ENCODE measurements at places on chromosomes 13 and 19.

- DNase-seq, result no peak
Measured at GRCh38 chr19:45475537-45476291, 7.9 kb downstream of the FOSB start.

DNA sequence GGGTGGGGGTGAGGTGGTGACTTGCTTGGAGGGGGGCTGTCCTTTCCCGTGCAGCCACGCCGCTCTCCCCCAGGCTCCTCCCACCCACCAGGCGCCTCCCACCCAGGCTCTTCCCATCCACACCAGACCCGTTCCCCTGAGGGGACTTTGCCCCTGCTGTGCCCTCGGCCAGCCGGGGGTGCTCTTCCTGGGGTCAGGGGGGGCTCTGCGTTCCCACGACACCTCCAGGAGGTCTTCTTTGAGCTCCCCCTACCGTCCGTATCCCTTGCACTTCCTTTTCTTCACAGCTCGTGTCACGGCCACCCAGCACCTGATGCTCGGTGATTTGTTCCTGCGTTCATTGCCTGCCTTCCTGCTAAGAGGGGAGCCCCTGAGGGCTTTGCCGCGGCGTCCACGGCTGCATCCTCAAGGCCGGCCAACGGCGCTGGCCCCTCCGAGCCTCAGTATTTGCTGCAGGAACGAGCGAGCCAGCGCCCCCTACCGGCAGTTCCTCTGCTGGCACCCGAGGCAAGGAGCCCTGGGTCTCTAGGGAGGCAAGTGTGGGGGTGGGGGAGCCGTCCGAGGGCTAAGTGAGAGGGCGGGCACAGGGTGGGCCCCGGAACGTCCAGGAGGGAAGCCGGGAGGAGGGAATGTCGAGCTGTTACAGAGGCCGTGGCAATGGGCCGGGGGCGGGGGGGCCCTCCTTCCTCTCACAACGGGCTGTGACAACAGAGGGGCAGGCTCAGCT, 11.8 kb downstream of the LRRC4B start:
- peak; percentile 63 for DNase-seq

DNA sequence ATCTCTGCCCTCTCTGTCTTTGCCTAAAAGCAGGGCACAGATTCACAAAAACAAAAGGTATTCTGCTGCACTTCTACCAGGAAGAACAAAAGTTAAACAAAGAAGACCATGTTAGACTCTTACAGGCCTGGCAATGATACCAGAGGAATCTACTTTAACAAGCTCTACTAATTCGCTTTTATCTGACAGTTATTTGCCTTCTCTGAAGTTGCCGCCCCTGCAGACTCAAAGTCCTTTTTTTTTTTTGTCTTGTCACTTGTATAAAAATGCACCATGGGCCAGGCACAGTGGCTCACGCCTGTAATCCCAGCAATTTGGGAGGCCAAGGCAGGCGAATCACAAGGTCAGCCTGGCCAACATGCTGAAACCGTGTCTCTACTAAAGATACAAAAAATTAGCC, 176.5 kb upstream of the UBL3 start:
- DNase-seq, result no peak

DNA sequence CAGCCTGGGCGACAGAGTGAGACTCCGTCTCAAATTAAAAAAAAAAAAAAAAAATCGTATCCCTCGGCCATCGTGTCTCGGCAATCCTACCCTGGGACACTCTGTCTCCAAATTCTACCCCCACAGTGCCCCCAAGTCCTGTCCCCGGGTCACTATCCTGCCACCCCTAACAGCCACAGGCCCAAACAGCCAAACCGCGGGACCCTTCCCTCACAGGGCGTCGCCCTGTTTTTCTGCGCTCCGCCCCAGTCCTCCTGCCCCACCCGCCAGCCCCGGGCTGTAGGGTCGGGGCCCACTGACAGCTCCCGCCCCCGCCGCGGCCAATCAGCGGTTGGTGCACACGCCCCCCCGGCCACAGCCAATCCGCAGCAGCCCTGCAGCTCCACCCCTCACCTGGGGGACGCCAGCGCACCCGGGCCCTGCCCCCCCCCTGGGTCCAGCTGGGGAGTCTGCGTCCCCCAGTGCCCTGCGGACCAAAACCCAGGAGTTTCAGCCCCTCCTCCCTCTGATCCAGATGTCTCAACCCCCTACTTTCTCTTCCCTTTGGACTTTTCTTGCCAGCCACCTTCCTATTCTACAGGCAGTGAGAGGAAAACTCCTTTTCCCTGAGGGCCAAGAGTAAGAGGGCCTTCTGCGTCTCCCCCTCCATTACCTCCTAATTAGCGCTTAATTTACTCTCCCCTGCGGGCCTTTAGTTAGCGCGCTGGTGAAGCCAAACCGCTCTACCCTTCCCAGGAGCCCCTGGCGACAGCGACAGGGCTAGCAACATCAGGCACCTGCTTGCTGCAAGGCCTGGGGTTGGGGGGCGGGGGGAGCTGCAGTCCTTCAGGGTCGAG, 1.5 kb upstream of the BCAT2 start:
- peak; percentile 72 for DNase-seq

DNA sequence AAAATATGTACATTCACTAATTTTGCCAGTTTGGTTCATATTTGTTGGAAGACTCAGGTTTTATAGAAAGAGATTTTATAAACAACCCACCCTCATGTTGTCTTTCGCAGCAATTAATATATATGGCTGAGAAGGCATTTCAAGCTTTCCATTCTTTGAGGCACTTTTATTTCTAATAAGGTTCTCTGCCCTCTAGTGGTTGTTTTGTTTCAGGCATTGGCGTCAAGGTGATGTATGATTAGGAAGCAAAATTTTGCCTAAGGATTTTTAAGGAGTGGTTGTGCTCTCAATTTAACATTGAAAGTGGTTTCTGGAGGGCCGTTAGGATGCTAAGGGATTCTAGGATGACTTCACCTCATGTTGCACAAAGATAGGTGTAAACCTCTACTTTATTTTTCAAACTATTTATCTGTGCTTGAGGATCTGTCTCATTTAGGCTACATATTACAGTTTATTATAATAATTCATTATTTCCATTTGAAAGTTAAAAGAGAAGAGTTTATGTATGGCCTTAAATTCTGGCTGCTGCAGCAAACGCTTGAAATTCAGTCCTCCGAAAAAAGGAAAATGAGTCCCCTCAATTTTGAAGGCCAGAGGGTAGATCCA, 35.9 kb downstream of the OXGR1 start:
- DNase-seq, result no peak

- DNase-seq, result no peak
Measured at GRCh38 chr13:44403461-44404056, 29.9 kb downstream of the SERP2 start.

GRCh38 chr13:112178769-112179168, 111.8 kb downstream of the SOX1 start:
- DNase-seq, result no peak

DNA sequence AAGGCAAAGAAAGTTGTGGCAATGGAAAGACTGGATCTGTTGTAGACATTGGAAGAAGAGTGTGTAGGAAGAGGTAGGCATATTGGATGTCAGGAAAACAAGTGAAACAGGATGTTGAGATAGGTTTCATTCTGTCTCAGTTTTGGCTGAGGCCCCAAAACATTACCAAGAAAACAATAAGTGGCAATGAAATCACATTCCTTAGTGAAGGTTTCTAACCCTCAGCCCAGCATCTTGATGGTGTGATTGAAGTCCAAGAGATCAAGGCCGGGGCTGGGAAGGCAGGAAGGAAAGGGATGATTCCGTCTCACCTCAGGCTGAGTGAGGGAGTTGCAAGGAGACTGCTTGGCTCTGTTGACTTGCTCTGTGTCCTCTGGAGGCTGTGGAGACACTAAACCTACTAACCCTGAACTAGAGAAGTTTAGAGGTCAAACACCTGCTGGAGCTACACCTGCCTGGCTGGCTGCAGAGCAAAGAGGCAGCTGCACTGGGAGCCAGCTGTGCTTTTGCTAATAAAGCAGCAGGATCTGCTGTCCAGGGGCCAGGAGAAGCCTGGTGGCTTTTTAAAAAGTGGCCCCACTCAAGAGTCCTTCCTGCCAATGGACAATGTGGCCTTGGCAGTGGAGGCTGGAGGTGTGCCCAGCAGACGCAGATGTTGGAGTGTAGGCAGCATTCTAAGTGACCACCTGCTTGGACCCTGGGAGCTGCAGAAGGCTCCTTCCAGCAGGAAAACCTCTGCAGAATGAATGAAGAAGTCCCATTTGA, 53.6 kb downstream of the DGKH start:
- DNase-seq, result no peak

DNA sequence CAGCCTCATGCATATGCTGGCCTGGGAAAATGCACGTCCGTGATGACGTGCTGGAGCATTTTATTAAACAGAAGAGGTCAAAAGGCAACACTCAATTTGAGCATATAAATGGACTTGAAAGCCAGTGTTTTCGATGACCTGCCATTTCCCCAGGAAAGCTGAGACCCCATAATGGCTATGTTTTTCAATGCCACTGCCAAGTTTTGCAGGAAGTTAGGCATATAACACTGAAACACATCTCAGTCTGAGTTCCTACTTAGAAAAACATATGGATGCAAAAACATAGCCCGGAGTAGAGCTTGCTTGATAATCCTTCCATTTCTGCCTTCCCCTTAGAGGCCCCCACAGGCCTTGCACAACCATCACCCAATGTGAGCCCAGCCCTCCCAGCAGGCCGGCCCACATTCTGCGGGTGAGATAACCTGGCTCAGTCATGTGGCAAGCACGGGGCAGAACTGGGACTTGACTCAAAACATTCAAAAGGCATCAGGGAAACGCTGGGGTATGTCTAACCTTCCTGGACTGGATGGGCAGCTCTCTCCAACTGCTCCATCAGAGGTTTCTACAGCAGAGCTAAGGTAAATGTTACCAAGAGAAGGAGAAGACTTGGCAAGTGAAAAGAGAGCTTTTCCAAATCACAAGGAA, 24.9 kb downstream of the EPS15L1 start:
- DNase-seq, result no peak

DNA sequence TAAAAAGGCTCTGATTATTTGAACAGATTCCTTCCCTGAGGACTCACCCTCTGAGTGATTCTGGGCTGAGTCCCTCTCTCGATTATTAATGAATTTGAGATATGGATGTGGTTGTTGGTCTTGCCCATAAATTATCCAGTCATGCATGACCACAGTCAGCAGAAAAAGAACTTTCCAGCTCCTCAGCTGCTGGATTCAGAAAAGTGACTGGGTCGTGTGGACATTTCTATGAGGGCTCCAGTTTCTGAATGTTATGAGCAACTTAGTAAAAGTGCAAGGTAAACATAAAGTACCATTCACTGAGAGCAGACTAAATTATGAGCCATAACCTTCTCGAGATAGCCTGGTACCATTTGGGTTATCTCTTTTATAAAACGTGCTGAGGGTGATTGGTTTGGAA, 100.1 kb upstream of the CLDN10 start:
- no peak for DNase-seq

- no peak for DNase-seq
Measured at GRCh38 chr13:40993987-40994386, 25.1 kb downstream of the ELF1 start.

DNA sequence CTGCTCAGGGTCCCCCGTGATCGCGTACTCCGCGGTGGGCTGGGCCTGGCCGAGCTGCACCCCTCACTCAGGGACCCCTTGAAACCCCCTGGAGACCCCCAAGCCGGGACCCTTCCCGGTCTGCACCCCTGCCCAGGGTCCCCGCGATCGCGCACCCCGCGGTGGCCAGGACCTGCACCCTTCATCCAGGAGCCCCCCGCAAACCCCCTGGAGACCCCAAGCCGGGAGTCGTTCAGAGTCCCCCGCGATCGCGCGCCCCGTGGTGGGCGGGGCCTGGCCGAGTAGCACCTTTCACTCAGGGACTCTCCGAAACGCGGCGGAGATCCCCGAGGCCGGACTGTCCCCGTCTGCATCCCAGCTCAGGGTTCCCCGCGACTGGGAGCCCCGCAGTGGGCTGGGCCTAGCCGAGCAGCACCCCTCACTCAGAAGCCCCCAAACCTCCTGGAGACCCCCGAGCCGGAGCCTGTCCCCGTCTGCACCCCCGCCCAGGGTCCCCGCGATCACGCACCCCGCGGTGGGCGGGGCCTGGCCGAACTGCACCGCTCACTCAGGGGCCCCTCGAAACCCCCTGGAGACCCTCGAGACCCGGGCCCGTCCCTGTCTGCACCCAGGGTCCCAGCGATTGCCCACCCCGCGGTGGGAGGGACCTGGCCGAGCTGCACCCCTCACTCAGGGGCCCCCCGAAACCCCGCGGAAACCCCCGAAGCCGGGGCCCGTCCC, 748 bp downstream of the LMNB2 start:
- no peak for DNase-seq

GRCh38 chr13:114152831-114153371, 20.5 kb upstream of the RASA3 start:
- no peak for DNase-seq

DNA sequence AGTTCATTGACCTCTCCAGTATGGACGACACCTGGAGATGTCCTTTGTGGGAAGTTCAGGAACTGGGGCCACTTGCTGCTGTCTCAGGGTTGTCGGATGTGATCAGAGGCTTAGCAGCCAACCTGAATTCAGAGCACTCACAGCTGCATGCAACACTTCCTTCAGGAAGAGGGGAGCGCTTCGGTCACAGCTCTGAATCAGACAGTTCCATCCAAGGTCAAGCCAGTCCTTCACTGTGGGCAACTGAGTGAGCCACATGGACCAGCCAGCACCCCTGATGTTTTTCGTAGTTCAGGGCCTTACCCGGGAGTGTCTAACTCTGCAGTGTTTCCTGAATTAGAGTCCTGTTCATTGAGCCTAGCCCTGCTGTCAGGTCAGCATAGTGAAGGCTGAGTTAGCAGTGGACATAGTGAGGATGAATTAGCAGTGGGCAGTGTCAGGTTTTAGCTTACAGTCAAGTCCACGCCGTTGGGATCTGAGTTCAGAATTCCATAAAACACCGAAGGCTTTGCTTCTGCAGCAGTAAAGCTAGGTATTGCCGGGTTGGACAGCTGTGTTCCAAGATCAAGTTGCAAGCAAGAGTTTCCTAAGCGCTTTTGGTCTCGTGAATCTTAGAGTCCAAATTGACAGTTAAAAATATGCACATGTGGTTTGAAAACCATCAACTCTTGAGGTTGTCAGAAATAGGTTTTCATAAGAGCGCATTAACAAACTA, 5.1 kb downstream of the ZNF555 start:
- DNase-seq, result no peak

GRCh38 chr13:64538711-64539110, 2691.4 kb downstream of the PCDH9 start:
- no peak for DNase-seq

DNA sequence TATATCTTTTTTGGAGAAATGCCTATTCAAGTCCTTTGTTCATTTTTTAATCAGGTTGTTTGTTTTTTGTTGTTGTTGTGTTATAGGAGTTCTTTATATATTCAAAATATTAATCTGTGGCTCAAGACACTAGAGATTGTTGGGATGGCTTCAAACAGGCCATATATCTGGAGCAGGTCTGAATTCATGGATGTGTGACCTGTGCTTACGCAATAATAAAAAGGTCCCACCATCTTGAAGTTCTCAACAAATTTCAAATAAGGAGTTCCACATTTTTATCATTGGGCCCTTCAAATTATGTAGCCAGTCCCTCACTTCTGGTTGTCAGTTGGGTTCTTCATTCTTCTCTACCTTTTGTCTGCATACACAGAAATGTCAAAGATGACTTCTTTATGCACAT, 17.7 kb upstream of the NUDT15 start:
- no peak for DNase-seq
